ENCODE measurements at places on chromosomes 12 and 14. TPM values are rescaled to one million over a fixed set of nuclear protein-coding genes. Genes with fewer than 3 reads are reported as not detected.

GRCh38 chr12:117514016-117514415 lies 152.6 kb upstream of the NOS1 start:
- no peak overlapping the region for H3K4me3 ChIP-seq
- H3K36me3 ChIP-seq: no peaks in the 10 kb centered on the region
- no peak for DNase-seq
- no peaks in the 10 kb centered on the region for H3K4me1 ChIP-seq

- no peak for DNase-seq
- no peaks in the 10 kb centered on the region for H3K4me1 ChIP-seq
- no peak overlapping the region for H3K4me3 ChIP-seq
- no peak overlapping the region for H3K27ac ChIP-seq
- no peaks in the 10 kb centered on the region for H3K27me3 ChIP-seq
- peaks cover 46% of the 10 kb centered on the region for H3K36me3 ChIP-seq
These were observed 74.8 kb downstream of the HECTD4 start for GRCh38 chr12:112307317-112308011.

- H3K27me3 ChIP-seq: no peaks in the 10 kb centered on the region
- DNase-seq: no peak
- H3K4me1 ChIP-seq: no peaks in the 10 kb centered on the region
- H3K27ac ChIP-seq: no peak overlapping the region
These were observed 364.8 kb downstream of the SNAPC1 start for GRCh38 chr14:62126879-62127478.

GRCh38 chr12:127536833-127537428 lies 730.0 kb upstream of the TMEM132C start:
- no peaks in the 10 kb centered on the region for H3K36me3 ChIP-seq
- H3K27ac ChIP-seq: no peak overlapping the region
- H3K27me3 ChIP-seq: no peaks in the 10 kb centered on the region
- H3K4me3 ChIP-seq: no peak overlapping the region
- no peak for DNase-seq

DNA sequence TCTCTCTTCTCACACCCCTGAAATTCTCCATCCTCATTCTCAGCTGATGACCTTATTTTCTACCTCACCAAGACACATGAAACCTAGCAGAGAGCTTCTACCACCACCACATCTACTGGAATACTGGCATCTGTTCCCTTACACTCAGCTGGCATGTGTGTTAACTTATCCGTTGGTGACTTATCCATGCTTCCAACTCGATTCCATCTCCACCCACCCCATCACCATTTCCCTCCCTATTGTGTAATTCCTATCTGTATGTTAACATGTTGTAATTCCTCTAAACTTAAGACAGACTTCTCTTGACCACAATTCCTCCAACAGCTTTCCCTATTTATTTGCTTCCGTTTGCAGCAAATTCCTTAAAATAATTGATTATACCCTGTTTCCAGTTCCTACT lies 15.4 kb downstream of the C1S start:
- no peak overlapping the region for H3K27ac ChIP-seq
- no peaks in the 10 kb centered on the region for H3K27me3 ChIP-seq
- no peak for DNase-seq
- no peak overlapping the region for H3K4me3 ChIP-seq
- H3K4me1 ChIP-seq: no peaks in the 10 kb centered on the region

- peaks cover 4% of the 10 kb centered on the region for H3K36me3 ChIP-seq
- no peaks in the 10 kb centered on the region for H3K27me3 ChIP-seq
- DNase-seq: no peak
- H3K4me3 ChIP-seq: no peak overlapping the region
These were observed 47.3 kb downstream of the WDR20 start for GRCh38 chr14:102187044-102187443.

GRCh38 chr14:67426983-67427606 lies 15.1 kb upstream of the PLEK2 start:
- peaks cover 8% of the 10 kb centered on the region for H3K4me1 ChIP-seq
- no peaks in the 10 kb centered on the region for H3K27me3 ChIP-seq
- no peak overlapping the region for H3K4me3 ChIP-seq
- peak; percentile 72 for DNase-seq

- H3K4me3 ChIP-seq: no peak overlapping the region
- peaks cover 28% of the 10 kb centered on the region for H3K4me1 ChIP-seq
- no peaks in the 10 kb centered on the region for H3K36me3 ChIP-seq
- no peaks in the 10 kb centered on the region for H3K27me3 ChIP-seq
- peak overlapping the region; percentile 80 for H3K27ac ChIP-seq
These were observed 2.5 kb downstream of the PLEKHG3 start for GRCh38 chr14:64706593-64707193.

DNA sequence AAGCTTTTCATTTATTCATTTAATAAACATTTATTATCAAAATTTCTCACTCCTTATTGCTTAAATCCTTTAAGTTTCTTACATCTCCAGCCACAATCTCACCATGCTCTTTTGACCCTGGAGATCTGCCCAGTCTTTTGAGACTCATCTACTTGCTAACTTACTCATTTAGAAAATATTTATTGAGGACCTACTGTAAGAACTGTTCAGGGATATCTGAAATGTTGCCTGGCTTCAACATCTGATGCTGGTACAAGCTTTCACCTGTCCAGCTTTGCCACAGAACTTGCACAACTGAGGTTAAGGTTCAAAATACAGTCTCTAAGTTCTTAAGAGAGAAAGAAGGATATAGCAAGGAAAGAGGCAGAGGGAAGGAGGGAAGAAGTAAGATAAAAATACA lies 17.5 kb upstream of the GXYLT1 start:
- no peak overlapping the region for H3K4me3 ChIP-seq
- DNase-seq: no peak
- H3K27me3 ChIP-seq: no peaks in the 10 kb centered on the region
- H3K27ac ChIP-seq: no peak overlapping the region

GRCh38 chr14:34175574-34175973 lies 224.7 kb upstream of the EGLN3 start:
- no peak for DNase-seq
- no peaks in the 10 kb centered on the region for H3K27me3 ChIP-seq
- H3K27ac ChIP-seq: no peak overlapping the region
- no peaks in the 10 kb centered on the region for H3K4me1 ChIP-seq

LMNTD1 gene
- not detected for total RNA-seq

IPO4 gene
- total RNA-seq: 39.6 TPM

DNA sequence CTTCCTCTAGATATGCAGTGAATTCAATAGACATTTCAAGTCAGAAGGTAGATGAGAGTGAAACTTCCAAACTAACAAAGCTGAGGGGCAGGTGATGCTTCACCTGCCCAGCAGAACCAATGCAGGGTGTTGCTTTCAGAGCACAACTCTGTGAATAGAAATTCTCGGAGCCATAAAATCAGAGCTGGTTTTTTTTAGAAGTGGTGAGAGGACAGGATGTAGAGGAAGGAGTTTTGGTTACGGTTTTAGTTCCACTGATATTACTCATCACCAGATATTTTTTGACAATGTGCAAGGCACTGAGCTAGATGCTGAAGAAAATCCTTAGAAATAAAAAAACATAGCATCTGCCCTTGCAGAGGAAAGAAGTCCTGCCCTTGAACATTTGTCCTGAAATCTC lies 62.2 kb downstream of the BMP4 start:
- H3K4me3 ChIP-seq: no peak overlapping the region
- H3K27me3 ChIP-seq: no peaks in the 10 kb centered on the region
- no peaks in the 10 kb centered on the region for H3K4me1 ChIP-seq
- no peak for DNase-seq

ABHD12B gene
- total RNA-seq: not detected

Measured in T-cell (primary cell).